CD4-positive, CD25-positive, alpha-beta regulatory T cell (primary cell): ENCODE measurements at places on chromosomes 2 and 18.

DNA sequence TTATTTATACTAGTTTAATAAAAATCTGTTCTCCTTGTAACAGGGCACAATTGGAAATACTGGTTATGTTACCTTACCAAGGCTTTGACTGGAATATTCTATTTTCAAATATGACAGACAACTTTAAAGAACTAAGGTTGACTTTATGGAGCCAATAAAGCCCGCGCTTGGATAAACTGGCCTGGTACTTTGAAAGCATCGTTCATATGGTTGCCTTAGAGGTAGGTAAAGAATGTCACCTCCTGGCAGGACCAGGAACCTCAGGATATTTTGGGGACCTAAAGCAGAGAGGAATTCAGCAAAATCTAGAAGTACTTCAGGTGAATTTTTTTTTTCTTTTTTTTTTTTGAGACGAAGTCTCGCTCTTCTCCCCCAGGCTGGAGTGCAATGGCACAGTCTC lies 71.2 kb upstream of the CREB1 start:
- DNase-seq, result no peak

GRCh38 chr18:37314534-37314933 lies 251.1 kb downstream of the CELF4 start:
- DNase-seq, result no peak

GRCh38 chr2:235910067-235910466 lies 258.1 kb downstream of the GBX2 start:
- no peak for DNase-seq

- no peak for DNase-seq
Measured at GRCh38 chr2:196331851-196332250, 160.5 kb upstream of the STK17B start.

DNA sequence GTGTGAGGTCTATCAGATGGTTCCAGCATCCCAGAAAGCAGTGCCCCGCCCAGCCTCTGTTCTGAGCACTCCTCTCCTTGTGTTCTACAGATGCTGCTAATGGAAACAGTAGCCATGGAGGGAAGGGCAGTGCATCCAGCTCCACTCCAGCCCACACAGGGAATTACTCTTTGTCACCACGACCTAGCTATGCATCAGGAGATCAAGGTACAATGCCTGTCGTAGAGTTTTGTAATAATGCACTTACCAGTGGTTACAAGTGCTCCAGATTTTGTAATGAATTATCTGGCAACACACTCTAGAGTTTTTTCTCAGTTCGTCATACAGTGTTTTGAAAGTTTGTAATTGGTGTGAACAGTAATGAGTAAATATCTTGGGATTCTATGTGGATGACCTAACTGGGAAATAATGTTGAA lies 161.1 kb downstream of the ESCO1 start:
- no peak for DNase-seq

GRCh38 chr2:27636766-27637165 lies 7.9 kb downstream of the GPN1 start:
- DNase-seq, result no peak

DNA sequence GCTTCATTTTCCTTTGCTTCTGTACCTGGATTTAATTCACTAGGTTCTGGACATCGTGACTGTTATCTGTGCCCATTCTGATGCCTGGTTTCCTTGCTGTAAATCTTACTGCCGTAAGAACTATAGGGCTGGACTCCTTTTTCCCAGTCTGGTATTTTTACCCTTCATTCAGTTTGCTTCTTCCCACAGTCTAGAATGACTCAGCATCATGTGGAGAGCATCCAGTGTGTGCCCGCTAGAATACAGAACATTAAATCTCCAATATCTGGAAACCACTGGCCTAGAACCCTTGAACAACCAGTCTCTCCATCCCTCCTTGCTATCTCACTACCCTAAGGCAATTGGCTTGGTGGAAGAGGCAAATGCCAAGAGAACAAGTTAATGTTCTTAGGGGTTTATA lies 1075.4 kb upstream of the ZEB2 start:
- no peak for DNase-seq

- no peak for DNase-seq
Measured at GRCh38 chr18:45321520-45321919, 293.8 kb upstream of the SLC14A2 start.
